ENCODE measurements at places on chromosomes 1 and 21. TPM values are rescaled to one million over a fixed set of nuclear protein-coding genes. Genes with fewer than 3 reads are reported as not detected.

DNA sequence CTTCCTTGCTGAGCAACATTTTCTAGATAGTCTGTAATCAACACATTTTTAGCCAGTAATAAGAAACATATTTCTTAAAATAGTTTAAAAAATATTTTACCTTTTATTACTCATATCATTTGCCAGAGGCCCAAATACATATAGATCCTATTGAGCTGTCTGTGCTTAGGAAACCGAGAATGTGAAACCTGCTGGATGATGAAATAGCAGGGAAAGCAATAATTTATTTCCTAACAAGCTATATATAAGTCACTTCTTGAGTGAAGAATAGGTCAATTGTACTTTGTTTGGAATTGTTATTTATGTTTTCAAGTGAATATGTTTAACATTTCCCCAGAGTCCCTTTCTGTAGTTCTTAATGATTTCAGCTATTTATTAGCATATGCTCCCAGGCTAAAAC, 339.9 kb upstream of the TMPRSS15 start:
- DNase-seq: no peak

- no peak for DNase-seq
Measured at GRCh38 chr1:181141431-181141910, 53.0 kb downstream of the IER5 start.

Gene INAVA
- total RNA-seq: 1.0 TPM

Gene ANXA9
- not detected for total RNA-seq

GRCh38 chr1:154753426-154753825, 116.7 kb downstream of the KCNN3 start:
- DNase-seq: no peak

GRCh38 chr1:90727917-90728501, 10.9 kb upstream of the BARHL2 start:
- no peak for DNase-seq

Gene KPRP
- not detected for total RNA-seq

Gene TMPRSS3
- 27.2 TPM for total RNA-seq

DNA sequence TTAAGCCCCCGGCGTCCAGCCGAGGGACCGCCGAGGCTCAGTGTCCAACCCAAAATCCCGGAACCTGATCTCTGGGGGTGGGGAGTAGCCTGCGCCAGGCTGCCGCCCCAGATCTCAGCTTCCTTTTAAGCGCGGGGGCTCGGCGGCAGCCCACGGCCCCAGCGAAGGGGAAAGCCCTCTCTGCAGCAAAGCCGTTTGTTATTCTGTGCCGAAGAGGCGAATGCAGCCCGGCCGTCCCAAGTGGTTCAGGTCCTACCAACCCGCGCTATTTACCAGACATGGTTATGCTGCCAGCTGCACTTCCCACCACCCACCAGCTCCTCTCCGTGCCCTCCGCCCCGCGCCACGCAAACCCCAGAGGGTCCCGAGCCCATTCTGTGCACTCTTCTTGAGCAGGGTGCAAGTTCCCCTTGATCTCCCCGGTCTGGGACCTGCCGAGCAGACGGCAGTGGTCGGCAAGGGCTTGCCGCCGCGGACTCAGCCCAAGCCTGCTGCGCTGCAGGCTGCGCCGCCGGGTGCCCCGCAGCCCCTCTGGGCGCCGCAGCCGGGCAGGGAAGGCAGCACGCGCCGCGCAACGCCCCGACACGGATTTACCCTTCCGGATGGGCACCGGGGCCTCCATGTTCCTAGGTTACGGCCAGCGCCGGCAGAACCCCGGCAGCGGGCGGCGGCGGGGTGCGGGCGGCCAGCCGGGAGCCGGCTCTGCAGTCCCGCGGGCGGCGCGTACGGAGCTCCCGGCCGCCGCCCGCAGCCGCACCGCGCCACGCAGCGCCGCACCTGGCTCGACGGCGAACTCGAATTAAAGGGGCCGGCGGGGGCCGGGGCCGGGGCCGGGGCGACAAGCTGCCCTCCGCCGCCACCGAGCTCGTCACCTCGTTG, 738 bp upstream of the KCNA2 start:
- DNase-seq: no peak

Gene FAM131C
- not detected for total RNA-seq

- DNase-seq: no peak
Measured at GRCh38 chr1:27561124-27561899, 42.6 kb downstream of the AHDC1 start.

Gene PGBD5
- 0.98 TPM for total RNA-seq

GRCh38 chr21:45364468-45365185, 40.3 kb upstream of the COL18A1 start:
- DNase-seq: no peak

Gene GADD45A
- 68.2 TPM for total RNA-seq

Gene KIF17
- total RNA-seq: 3.5 TPM

GRCh38 chr1:56406821-56407220, 172.5 kb downstream of the PLPP3 start:
- DNase-seq: no peak

- DNase-seq: no peak
Measured at GRCh38 chr1:55893155-55893554, 678.0 kb upstream of the USP24 start.

Gene CACHD1
- 25.3 TPM for total RNA-seq

Gene GPR25
- total RNA-seq: 0.29 TPM

- DNase-seq: no peak
Measured at GRCh38 chr1:159835356-159835755, 8.7 kb downstream of the SLAMF8 start.

DNA sequence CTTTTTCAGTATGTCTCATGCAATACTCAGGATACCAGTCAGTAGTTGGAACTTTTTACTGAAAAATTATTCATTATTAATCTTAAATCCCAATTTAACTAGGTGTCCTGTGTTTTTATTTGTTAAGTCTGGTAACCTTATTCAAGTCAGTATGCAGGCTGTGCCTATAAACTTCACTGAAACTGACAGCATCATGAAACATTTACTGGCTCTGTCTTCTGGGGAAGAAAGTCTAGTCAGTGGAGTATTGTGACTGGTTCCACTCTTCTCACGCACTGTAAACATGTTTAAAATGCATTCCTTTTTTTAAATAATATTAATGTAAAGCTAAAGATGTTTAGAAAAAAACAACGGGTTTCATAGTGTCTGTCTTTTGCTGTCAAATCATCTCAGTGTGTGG, 739.7 kb downstream of the LTN1 start:
- no peak for DNase-seq

Gene VAV3
- 8.0 TPM for total RNA-seq

GRCh38 chr1:168092566-168093355, 44.0 kb downstream of the GPR161 start:
- no peak for DNase-seq

DNA sequence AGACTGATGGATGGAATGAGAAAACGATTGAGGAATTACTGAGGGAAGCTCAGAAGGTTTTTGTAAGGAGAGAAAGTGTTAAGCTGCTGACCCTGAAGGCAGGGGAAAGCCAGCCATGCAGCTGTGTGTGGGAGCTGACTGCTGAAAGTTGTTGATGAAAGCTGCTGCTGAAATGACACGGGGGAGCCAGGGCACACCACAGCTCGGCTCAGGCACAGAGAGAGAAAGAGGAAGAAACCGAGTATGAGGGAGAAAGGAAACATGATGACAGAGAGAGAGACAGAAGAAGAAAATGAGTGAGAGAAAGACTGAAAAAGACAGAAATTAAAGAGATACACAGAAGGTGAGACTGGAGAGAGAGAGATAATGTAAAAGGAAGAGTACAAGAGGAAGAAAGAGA, 115.5 kb downstream of the LRRC53 start:
- DNase-seq: no peak

DNA sequence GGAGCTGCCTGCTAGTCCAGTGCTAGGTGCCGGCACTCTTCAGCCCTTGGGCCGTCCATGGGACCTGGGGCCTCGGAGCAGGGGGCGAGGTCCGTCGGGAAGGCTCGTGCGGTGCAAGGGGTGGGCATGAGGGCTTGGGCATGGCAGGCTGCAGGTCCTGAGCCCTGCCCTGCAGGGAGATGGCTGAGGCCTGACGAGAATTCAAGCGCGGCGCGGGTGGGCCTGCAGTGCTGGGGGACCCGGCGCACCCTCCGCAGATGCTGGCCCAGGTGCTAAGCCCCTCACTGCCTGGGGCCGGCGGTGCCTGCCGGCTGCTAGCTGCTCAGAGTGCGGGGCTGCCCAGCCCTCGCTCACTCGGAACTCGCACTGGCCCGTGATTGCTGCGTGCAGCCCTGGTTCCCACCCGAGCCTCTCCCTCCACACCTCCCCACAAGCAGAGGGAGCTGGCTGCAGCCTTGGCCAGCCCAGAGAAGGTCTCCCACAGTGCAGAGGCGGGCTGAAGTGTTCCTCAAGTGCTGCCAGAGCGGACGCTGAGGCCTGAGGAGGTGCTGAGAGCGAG, 467.0 kb downstream of the AGBL4 start:
- DNase-seq: no peak

Gene DPT
- total RNA-seq: 62.6 TPM

Gene OR2T10
- not detected for total RNA-seq

Gene TAS1R3
- 0.16 TPM for total RNA-seq

Gene DYNLT4
- 1.3 TPM for total RNA-seq

Gene TMEM35B
- total RNA-seq: 30.5 TPM

DNA sequence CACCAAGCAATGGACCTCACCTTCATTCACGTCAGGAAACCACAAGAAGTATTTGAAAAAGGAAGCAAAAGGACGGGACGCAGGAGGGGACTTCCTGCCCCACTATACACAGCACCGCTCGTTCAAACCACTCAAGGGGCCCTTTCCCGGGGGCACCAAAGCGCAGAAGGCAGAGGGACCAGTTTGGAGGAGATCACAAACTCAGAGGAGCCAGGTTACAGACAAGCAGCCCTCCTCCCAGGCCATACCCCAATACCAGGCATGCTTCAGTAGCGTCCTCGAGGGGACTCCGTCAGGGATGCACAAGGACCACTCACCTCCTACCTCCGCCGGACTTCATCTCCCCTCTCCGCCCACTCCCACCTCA, 685 bp downstream of the CRTC2 start:
- no peak for DNase-seq

DNA sequence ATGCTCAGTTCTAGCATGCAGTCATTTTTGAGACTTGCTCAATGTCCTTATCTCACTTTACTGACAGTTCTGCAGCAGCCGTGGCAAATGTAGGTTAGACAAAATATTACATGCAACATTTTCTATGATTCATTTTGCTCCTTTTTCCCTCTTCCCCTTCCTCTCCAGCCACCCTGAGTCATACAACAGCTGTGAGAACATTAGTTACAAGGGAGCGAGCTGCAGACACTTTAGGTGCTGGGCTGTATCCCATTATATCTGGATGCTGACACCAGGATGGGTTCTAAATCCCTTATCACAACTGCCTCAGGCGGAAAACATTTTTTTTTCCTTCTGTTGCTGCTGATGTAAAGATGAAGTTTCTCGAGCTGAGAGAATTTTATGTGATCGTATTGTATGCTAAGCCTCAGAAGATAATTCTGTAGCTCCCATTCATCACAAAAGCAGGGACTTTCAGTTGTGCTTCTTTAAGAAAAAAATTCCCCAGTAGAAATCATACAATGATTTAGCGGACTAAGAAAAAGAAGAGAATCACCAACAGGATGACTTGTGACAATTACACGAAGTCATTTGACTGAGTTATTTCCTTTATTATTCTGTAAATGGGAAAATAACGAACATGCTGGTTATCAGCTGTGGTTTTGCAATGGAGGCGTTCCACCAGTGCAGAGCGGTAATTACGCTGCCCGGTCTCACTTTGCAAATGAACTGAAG, 345.0 kb downstream of the DISC1 start:
- no peak for DNase-seq

DNA sequence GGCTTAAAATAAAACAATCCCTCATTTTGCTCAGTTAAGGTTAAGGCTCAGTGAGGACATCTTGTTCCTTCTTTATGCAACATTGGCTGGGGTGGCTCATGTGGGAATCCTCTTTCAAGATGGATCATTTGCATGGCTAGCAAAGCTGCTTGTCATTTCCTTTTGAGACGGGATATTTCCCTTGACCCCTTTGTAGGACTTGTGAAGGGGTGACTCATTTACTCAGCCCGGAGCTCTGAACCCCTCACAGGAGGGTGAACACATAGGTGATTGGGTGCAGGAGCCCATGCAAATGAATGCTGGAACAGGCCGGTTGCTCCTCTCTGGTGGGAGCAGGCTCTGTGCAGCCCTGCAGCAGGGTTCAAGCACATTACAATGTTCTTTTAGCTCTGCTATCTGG, 15.8 kb upstream of the C8A start:
- no peak for DNase-seq

DNA sequence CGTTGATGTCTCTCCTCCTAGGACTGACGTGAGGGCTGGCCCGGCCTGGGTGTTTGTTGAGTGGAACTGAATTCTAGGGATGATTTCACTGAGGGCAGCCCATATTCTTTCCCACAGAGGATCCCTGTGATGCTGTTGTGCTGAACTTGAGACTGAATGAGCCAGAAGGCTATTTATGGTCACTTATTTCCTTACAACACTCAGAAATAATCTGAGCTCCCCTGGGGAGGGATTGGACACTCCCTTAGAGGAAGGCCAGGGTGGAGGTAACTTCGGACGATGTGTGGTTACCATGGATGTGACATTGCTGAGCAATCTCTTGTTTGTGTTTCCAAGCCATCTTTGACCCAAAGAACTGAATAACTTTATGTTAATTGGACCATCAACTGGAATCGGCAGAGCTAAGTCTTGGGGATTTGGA, 5.1 kb upstream of the TMCO4 start:
- DNase-seq: no peak

- DNase-seq: no peak
Measured at GRCh38 chr1:172948457-172948856, 102.3 kb downstream of the TNFSF18 start.

- no peak for DNase-seq
Measured at GRCh38 chr21:43648171-43648570, 11.1 kb downstream of the HSF2BP start.

All from breast epithelium (tissue), 4 donors.